ENCODE measurements at places on chromosomes 4 and X.

DNA sequence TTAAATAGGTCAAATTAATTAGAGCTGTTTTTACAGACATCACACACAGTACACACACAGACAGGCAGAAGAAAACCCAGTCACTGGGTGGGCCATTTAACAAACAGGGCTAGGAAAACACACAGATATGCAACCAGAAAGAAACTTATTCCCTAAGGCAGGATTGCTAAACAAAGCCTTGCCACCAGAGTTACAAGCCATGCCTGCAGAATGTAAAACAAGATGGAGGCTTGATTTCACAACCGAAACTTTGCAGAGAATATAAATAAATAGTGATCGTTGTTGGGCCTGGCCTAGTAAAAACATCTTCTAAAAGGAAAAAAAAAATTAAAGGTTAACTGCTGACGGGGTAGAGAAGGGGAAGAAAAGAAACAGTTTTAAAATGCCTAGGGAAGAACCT lies 212.3 kb downstream of the NAP1L3 start:
- DNase-seq: no peak

DNA sequence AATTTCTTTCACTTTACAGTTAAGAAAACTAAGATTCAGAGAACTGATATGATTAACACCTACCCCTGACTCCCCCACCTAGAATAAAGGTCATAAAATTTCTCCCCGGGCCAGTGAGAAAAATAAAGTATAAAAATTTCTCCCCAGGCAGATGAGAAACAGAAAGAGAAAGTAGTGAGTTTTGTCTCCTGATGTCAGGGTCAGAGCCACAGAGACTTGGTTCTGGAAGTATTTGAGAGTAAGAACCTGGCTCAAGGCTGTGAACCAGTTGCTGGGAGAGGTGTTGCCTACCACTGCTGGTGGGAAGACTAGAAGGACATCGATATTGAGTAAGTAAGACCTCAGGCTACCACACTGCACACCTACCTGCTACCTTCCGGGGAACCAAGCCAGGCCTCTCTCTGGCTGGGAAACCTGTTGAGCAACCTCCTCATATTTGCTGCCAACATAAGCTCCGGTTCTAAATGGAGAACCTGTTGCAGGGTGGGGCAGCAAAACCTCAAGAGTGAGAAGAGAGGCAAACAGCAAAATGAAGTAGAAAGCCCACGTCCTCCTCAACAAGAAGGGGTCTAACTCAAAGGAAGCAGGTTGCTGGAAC lies 104.2 kb upstream of the PUDP start:
- DNase-seq: no peak

- no peak for DNase-seq
Observed at GRCh38 chr4:181692965-181693364, 550.2 kb upstream of the TENM3 start.

GRCh38 chrX:103101299-103102042 lies 8.5 kb upstream of the NXF3 start:
- no peak for DNase-seq

- no peak for DNase-seq
Observed at GRCh38 chr4:143626134-143626911, 74.2 kb downstream of the FREM3 start.

GRCh38 chr4:90162566-90162965 lies 35.4 kb downstream of the CCSER1 start:
- DNase-seq: no peak

GRCh38 chrX:152637649-152638442 lies at the start of gene GABRQ:
Gene GABRQ, plus strand, starts transcription at chrX:152637895. Its CDS starts 308 bp downstream, at chrX:152638203.
- no peak for DNase-seq

DNA sequence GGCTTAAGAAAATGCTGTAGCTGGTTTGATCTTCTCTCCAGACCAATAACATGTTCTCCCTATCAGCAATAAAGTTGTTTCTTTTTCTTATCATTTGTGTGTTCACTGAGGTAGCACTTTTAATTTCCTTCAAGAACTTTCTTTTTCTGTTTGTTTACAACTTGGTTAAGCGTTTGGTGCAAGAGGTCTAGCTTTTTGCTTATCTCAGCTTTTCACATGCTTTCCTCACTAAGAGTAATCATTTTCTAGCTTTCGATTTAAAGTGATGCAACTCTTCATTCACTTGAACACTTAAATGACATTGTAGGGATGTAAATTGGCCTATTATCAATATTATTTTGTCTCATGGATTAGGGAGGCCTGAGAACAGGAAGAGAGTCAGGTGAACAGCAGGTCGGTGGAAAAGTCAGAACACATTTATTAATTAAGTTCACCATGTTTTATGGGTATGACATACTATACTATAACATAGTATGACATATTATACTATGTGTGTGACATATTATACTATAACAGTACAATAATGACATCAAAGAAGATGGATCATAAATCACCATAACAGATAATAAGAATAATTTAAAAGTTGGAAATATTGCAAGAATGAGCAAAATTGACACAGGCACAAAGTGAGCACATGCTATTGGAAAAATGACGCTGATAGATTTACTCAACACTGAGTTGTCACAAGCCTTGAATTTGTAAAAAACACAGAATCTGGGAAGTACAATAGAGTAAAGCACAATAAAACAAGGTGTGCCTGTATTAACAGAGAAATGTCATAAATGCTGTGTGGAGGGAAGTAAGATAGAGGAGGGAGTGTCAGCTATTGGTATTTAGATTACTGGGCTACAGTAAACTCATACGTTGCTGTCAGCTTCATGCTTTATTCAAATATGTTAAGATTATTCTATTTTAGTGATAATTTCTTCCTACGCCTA lies 218.6 kb upstream of the SLC7A11 start:
- no peak for DNase-seq

GRCh38 chr4:102439236-102439614 lies 61.9 kb upstream of the NFKB1 start:
- no peak for DNase-seq

DNA sequence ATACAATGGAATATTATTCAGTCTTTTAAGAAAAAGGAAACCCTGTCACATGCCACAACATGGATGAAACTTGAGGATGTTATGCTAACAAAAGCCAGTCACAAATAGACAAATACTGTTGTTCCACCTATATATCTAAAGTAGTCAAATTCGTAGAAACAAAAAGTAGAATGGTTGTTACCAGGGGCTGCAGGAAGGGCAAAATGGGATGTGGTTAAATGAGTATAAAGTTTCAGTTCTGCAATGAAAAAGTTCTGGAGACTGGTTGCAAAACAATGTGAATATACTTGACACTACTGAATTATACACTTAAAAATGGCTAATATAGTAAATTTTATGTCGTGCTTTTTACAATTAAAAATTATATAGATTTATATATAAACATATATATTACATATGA lies 12.2 kb downstream of the SPOCK3 start:
- no peak for DNase-seq

GRCh38 chrX:151806967-151807540 lies 72.5 kb downstream of the CNGA2 start:
- no peak for DNase-seq

GRCh38 chr4:119774840-119775239 lies 146.2 kb upstream of the PDE5A start:
- DNase-seq: no peak
